ENCODE measurements at places on chromosomes 4 and X.
A peak's percentile ranks its signal among the peaks of the same experiment; 100 is the strongest.

DNA sequence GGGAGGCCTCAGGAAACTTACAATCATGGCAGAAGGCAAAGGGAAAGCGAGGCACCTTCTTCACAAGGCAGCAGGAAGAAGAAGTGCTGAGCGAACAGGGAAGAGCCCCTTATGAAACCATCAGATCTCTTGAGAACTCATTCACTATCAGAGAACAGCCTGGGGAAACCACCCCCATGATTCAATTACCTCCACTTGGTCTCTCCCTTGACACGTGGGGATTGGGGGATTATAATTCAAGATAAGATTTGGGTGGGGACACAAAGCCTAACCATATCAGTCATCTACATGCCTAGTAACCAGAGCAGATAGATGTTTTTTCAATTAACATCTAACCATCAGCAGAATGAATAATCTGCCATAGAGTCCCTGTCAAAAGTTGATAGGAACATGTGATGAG is 30.4 kb downstream of the FAM13A start:
- H3K4me3 ChIP-seq = no peak overlapping the region
- 0 out of 2 replicates have a peak, but pooled peaks cover 2% of the 10 kb centered on the region for H3K36me3 ChIP-seq
- no peak overlapping the region for H3K27ac ChIP-seq
- H3K27me3 ChIP-seq = no peaks in the 10 kb centered on the region

- no peak for DNase-seq
- H3K27ac ChIP-seq = peak overlapping the region; percentile 67
- H3K4me1 ChIP-seq = no peaks in the 10 kb centered on the region
- no peaks in the 10 kb centered on the region for H3K27me3 ChIP-seq
Observed at GRCh38 chrX:56994375-56995270, 718 bp downstream of the SPIN3 start.

DNA sequence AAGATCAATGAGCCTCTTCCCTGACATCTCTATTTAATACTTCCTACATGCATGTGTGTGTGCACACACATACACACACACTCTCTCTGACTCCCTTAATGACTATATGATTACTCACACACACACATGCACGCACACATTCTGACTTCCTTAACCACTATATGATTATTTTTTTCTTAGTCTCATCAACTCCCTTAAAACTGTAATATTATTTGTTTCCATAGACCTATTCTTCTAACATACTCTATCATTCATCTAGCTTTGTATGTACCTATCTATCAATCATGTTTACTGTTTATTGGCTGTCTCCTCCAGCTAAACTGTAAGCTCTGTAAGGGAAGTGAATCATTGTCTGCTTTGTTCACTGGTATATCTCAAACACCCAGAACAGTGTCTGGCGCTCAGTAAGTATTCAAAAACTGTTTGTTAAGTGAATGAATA is 236.6 kb downstream of the RASL11B start:
- no peaks in the 10 kb centered on the region for H3K36me3 ChIP-seq
- DNase-seq = no peak
- no peaks in the 10 kb centered on the region for H3K27me3 ChIP-seq

DNA sequence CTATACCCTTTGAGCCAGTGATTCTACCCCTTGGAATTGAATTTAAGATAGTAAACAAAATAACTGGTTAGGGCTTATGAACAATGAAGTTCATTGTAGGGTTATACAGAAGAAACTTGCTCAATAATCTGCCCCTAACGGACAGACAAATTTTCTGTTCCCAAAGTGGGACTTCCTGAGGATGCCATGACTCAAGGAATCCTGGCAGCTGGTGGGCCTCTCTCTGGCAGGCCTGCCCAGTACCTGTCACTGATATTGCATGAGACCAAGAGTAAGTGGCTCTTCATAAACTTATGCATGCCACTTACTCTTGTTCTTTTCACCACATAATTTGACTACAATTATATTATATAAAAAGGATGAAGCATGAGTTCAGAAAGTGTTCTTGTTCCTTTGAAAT is 41.5 kb downstream of the GPRIN3 start:
- no peaks in the 10 kb centered on the region for H3K27me3 ChIP-seq
- no peak overlapping the region for H3K4me3 ChIP-seq
- H3K36me3 ChIP-seq = no peaks in the 10 kb centered on the region
- no peaks in the 10 kb centered on the region for H3K4me1 ChIP-seq
- H3K27ac ChIP-seq = no peak overlapping the region

GRCh38 chr4:15240764-15241163 is 187.1 kb upstream of the C1QTNF7 start:
- no peaks in the 10 kb centered on the region for H3K27me3 ChIP-seq
- H3K27ac ChIP-seq = no peak overlapping the region
- DNase-seq = no peak

Data from HCT116 (cell line).